ENCODE measurements at places on chromosomes 4 and X.

DNA sequence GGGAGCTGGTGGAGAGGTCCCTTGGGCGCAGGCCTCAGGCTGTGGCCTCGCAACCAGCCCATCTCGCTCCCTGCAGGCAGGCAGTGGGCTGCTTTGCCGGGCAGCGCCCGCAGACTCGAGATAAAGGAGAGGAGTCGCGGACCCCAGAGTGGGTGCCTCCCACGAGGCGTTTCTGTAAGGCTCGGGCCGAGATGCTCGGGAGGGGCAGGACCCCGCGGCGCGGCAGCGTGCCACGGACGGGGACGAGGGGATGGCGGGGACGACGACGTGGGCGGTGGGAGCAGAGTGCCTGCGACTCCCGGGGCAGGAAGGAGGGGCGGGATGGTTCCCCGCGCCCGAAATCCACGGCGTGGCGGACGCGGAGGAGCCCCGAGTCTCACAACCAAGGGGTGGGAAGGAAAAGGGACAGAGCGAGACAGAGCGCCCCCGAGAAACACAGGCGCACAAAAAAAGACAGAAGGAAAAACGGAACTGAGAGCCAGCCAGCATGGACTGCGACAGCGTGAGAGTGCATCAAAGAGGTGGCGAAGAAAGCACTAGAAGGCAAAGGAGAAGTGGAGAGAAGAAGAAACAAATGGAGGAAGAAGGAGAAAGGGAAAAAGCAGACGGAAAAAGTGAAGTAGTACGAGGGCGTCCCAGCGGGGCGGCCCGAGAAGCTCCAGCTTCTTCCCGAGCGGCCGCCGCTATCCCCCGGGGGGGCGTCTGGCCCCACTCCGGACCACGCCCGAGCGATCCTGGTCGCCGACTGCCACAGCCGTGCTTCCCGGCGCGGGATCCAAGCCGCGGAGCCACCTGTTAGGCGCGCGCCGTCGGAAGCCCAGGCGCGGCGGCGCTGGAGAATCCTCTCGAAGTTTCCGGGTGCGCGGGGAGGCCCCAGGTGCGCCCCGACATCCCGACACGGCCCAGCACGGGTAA lies 1.5 kb downstream of the BEND4 start:
- no peak for DNase-seq

- DNase-seq, result peak; percentile 51
Observed at GRCh38 chr4:71732706-71733105, 51.2 kb downstream of the GC start.

DNA sequence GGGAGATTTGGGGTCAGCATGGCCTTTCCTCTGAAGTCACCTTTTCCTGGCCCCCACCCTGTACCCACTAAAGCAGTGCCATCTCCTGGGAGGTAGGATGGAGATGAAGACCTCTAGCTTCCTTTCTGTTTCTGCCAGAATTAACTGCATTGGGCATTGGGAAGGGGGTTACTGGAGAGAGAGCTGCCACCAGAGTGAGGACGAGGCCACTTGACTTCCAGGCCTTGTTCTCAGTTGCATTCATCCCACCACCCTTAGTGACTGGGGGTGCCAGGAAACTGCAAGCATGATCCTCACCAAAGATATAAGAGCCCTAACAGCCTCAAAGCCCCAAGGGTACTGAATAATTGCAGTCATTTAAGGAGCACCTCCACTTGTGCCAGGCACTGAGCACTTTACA lies 15.8 kb downstream of the SASH3 start:
- no peak for DNase-seq

GRCh38 chr4:20318909-20319277 lies 67.2 kb downstream of the SLIT2 start:
- no peak for DNase-seq

DNA sequence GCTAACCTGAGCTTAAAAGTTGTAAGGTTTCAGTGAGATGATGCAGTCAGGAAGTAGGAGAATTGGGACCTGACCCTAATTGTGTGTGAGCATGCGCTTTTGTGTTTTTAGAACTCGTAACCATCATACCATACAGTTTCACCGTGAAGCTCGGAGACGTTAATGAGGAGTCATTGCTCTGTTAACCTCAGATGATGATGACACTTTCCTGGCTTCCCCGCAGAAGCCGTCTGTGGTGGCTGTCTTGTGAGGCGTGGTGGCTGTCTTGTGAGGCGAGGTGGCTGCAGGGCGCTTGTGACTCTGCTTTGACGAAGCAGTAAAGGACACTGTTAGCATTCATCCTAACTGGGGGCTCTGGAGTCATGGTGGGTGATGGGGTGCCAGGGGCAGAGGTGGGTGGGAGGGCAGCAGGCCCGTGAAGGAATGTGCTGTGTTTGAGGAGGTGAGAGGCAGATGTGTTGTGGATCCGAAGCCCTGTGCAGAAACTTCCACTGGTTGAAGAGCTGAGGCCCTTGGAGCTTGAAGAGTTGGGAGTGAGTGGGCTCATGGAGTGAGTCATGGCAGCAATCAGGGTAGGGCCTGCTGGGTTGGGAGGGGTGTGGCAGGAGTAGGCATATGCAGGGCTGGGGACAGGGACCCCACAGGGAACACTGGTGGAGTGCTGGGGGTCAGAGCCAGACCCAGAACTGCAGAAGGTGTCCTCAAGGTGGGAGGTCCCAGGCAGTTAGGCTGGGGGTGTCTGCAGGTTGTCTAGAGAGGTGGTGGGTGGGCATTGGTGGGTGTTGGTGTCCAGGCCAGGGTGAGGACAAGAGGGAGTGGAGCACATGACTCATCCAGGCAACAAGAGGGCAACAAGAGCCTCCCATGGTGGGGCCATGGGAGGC lies 57.4 kb downstream of the NSD2 start:
- peak; percentile 26 for DNase-seq

DNA sequence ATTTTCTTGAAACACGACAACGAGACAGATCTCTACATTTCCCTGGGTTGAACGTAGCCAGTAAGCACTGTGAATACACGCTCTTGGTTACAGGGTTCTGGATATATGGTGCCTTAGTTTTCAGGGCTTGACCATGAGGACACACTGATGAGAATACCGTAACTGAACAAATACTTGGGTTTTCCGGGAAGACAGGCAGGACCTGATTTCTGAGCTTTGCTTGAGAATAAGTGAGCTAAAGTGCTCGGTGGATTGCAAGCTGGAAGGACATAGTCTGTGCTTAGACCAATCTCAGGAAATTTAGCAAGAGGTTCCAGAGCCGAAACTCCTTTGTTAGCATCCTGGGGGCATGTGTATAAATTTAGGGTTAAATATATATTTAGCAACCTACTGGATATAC lies 876 bp upstream of the TACR3 start:
- DNase-seq, result no peak

DNA sequence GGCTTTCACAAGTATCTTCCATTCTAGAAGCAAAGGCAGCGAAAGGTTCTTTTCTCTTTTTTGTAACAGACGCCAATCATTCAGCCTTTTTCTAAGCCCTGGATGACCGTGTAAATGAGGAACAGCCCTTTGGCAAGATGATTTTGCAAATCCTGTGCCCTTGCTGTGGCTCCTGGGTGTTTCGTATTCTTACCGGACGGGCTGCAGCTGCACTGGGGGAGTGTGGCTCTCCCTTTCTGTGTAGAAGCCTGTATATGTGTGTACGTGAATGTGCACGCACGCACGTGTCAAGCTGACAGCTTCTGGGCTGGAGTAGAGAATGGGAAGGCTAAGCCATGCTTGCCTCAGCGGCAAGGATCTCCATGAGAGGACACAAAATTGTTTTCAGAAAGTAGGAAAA lies 8.2 kb downstream of the GRPEL1 start:
- DNase-seq, result no peak

- DNase-seq, result no peak
Observed at GRCh38 chr4:123786920-123787319, 390.3 kb downstream of the SPRY1 start.

DNA sequence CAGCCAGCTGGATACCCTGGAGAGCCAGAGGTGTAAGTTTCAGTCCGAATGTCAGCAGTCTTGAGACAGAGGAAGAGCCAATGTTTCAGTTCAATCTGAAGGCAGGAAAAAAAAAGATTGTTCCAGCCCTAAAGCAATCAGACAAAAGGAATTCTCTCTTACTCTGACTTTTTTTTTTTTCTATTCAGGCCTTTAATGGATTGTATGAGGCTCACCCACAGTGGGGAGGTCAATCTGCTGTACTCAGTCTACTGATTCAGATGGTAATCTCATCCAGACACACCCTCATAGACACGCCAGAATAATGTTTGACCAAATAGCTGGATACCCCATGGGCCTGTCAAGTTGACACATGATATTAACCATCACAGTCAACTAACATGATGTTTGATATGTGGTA lies 51.9 kb downstream of the TEX13A start:
- no peak for DNase-seq

- DNase-seq, result no peak
Observed at GRCh38 chrX:110015032-110015431, 12.1 kb downstream of the TMEM164 start.

DNA sequence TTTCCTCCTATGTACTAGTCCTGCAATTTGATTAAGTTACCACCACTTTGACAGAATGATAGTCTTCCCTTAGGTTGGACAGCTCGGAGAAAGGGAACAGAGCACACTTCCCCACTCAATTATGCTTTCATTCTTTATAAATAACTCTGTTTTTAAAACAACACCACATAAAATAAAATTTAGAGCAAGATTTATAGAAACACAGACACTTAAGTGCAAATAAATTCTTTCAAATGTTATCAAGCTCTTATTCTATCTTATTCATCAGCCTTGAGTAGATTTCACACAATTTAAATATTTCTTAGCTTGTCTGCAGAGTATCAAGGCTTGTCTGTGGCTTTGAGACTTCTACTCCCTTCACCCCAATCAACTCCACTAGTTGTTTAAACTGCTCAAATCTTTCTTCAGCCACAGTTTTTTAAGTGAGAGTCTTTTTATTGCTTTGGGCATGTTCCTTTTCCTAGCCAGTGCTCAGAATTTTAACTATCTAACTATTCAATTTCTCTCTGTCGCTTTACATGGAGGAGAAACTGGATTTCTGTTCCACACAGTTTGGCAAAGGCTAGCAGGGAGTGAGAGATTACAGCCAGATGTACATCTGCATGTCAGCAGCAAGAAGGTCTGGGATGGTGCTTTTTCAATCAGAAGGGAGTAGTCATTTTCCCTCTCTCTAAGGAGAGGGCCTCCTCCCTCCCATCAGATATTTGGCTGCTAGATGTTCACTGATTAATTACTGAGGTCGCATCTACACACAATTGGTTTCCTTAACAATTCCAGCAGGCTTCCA lies 53.1 kb upstream of the PLAC1 start:
- DNase-seq, result no peak

DNA sequence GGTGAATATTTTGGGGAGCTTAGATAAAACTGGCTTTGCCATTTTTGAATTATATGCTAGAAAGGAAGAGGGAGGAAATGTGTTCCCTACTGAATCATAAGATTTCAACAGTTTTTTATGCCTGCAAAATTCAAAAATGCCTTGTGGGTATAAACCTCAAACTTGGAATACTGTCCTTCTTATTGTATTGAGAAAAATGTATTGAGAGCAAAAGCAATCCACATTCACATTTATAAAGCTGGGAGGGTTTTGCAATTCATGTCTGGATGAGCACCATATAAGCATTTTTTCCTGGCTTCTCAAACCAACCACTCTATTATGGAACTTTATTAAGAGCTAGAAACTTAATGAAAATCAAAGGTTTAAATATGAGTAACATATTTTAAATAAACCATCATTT lies 289.8 kb downstream of the PCDH7 start:
- DNase-seq, result no peak

GRCh38 chr4:161538941-161539340 lies 624.9 kb downstream of the FSTL5 start:
- DNase-seq, result no peak

DNA sequence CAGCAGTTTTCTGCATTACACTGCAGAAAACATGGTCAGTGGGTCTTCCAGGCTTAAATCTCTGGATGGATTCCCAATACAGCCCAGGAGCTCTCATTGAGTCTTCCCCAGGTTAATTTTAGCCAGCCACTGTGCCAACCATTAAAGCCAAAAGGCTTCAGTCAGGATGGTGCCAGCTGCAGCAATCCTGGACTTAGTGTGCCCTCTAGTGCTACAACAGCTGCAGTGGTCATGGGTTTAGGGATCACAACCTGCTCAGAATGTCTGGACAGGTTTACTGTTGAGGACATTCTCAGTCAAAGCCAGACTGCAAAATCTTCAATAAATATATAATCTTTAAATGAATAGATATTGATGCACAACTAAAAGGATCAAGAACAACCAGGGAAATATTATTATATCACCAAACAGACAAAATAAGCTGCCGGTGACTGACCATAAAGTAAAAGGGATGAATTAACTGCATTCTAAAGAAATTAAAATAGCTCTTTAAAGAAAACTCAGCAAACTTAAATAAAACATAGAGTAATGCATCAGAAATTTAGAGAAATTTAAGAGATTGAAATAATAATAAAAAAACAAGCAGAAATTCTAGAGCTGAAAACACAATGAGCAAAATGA lies 639.9 kb downstream of the SPOCK3 start:
- peak; percentile 74 for DNase-seq

GRCh38 chr4:161448550-161449180 lies 715.1 kb downstream of the FSTL5 start:
- peak; percentile 76 for DNase-seq

GRCh38 chrX:65195621-65196020 lies 219.4 kb upstream of the ZC4H2 start:
- no peak for DNase-seq

DNA sequence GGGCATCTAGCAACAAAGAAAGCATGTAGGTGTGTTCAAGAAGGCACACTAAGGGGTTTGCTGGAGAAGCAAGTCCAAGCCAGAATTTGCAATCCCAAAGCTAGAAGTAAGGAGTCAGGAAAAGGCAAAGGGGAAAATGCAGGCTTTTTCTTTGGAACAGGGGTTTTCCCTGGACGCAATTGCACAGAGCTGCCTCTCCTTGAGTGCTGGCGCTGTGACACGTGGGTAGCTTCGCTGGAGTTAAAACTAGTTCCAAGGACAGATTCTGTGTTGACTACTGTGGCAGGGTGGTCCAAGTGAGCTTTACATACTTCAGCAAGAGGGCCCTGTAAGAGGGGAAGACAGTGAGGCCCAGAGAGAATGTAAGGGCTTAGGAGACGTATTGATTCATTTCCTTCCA lies 277.1 kb downstream of the ADGRA3 start:
- DNase-seq, result peak; percentile 11

- peak; percentile 4 for DNase-seq
Observed at GRCh38 chrX:150085881-150086280, 147.6 kb upstream of the EOLA2 start.

- no peak for DNase-seq
Observed at GRCh38 chr4:148004228-148004857, 272.5 kb downstream of the ARHGAP10 start.

DNA sequence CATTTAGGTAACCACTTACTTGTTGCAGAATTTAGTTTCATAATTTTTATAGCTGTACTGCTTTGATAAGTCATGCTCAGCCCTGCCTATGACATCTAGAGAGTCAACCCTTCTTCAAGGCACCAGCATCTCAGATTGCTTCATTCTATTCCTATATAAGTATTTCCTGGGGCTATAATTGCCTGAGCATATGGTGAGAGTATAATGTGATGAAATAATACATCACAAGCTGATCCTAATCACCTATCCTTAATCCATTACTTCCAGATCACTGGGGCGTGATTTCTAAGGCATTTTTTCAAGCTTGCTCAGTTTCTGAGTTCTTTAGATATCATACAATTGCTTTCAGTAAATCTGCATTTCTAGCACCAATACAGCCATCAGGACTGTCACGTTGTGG lies 200.0 kb upstream of the NPY2R start:
- DNase-seq, result peak; percentile 6

GRCh38 chr4:42369489-42369888 lies 27.8 kb upstream of the SHISA3 start:
- DNase-seq, result no peak

GRCh38 chrX:26387906-26388305 lies 171.9 kb downstream of the MAGEB5 start:
- DNase-seq, result no peak

GRCh38 chr4:149211876-149212275 lies 603.8 kb downstream of the IQCM start:
- DNase-seq, result no peak

All from epithelial cell of esophagus (primary cell).